Right lung (tissue), 10 donors: ENCODE measurements at places on chromosomes 13 and 19. TPM values are rescaled to one million over a fixed set of nuclear protein-coding genes. Genes with fewer than 3 reads are reported as not detected.

DNA sequence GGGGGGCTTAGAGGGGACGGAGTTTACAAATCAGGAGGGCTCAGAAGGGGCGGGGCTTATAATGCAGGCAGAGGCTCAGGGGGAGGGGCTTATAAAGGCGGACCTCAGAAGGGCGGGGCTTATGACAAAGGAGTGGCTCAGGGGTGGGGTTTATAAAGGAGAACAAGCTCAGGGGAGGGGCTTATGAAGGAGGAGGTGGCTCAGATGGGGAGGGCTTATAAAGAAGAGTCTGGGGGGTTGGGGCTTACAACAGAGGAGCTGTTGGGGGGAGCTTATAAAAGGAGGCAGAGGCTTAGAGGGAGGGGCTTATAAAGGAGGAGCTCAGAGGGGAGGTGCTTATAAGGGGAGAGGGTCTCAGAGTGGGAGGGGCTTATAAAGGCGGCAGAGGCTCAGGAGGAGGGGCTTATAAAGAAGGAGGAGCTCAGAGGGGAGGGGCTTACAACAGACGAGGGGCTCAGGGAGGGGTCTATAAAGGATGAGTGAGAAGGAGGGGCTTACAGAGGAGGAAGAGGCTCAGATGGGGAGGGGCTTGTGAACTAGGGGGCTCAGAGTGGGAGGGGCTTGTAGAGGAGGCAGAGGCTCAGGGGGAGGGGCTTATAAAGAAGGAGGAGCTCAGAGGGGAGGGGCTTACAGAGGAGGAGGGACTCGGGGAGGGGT lies 1.0 kb downstream of the SMIM24 start:
- DNase-seq, result no peak

- DNase-seq, result no peak
These were observed 885 bp downstream of the MLNR start for GRCh38 chr13:49220856-49221589.

Gene AMER2
- 0.36 TPM for polyA plus RNA-seq

- DNase-seq, result peak; percentile 60
These were observed 10.4 kb upstream of the ITM2B start for GRCh38 chr13:48222358-48223301.

Gene TYROBP
- polyA plus RNA-seq, result 15.4 TPM

DNA sequence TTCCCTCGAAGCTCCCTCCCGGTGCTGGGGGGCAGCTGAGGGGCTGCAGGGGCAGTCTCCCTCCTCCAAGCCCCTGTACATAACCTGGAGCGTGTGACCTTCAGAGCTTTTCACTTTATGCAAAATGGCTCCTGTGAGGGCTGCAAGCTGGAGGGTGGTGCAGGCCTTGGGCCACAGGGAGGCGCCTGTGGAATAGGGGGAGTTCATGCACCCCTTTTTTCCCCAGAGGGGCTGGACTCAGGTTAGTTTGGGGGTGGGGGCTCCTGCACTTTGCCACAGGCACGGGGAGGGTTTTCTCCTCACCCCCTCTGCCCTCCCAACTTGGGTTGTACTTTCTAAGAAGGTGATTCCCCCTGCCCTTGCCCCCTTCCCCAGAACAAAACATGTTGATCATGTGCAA lies 6.6 kb upstream of the PRR19 start:
- DNase-seq, result no peak

GRCh38 chr13:98155475-98156109 lies 12.7 kb downstream of the FARP1 start:
- peak; percentile 49 for DNase-seq

Gene FGF22
- polyA plus RNA-seq, result 0.19 TPM

DNA sequence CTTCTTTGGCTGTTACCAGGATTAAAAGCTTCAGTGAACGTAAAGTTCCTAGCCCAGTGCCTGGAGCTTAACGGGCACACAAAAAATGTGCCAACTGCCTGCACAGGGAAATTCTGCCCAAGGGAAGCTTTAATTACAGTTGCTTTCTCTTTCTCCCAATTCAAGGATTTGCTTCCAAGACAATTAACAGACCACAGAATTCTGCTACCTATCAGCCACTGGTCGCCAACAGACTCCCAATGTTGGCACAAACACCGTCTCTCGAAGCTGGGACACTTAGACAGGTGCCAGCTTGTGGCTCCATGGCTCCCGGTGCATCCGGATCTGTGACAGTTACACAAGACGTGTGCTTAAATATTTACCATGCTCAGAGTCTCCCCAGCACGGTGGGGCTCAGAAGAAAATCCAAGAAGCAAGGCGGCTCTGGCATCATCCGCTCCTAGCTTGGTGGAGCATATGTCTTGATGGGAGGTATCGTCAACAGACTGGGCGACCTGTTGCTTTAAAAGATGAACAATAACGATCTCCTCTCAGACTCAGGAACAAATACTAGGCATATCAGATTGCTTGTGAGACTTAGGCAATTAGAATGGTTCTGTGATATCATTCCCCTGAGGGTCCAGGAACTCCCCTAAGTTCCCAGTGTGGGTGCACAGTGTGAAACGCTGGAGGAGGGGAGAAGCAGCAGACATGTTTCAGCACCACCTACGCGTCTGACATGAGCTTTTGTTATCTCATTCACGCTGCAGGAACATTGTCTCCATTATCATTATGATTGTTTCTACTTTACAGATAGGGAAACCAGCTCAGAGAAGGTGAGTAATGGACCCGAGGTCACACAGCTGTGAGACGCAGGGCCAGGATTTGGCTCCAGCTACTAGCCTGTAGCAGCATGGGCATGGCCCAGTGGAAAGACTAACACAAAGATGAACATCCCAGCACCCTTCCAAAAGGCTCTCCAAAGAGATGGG lies 61.6 kb downstream of the ALOX5AP start:
- DNase-seq, result no peak

- no peak for DNase-seq
These were observed 4.6 kb upstream of the CEACAM1 start for GRCh38 chr19:42532891-42533290.

GRCh38 chr19:52237197-52237596 lies 32.2 kb upstream of the ZNF766 start:
- DNase-seq, result no peak
